ENCODE measurements at places on chromosomes 16 and 17. TPM values are rescaled to one million over a fixed set of nuclear protein-coding genes. Genes with fewer than 3 reads are reported as not detected.

GRCh38 chr16:7101054-7101453, 231.6 kb upstream of the RBFOX1 start:
- H3K4me1 ChIP-seq, result no peaks in the 10 kb centered on the region
- H3K4me3 ChIP-seq, result no peak overlapping the region
- no peak for DNase-seq
- no peak overlapping the region for H3K27ac ChIP-seq
- no peaks in the 10 kb centered on the region for H3K36me3 ChIP-seq
- no peaks in the 10 kb centered on the region for H3K27me3 ChIP-seq

GRCh38 chr16:27232061-27232900, 29.0 kb downstream of the KDM8 start:
- H3K36me3 ChIP-seq, result peaks cover 48% of the 10 kb centered on the region
- peak; percentile 78 for DNase-seq
- H3K4me3 ChIP-seq, result peak overlapping the region; percentile 77

TTYH2 gene
- total RNA-seq, result 8.1 TPM

DNA sequence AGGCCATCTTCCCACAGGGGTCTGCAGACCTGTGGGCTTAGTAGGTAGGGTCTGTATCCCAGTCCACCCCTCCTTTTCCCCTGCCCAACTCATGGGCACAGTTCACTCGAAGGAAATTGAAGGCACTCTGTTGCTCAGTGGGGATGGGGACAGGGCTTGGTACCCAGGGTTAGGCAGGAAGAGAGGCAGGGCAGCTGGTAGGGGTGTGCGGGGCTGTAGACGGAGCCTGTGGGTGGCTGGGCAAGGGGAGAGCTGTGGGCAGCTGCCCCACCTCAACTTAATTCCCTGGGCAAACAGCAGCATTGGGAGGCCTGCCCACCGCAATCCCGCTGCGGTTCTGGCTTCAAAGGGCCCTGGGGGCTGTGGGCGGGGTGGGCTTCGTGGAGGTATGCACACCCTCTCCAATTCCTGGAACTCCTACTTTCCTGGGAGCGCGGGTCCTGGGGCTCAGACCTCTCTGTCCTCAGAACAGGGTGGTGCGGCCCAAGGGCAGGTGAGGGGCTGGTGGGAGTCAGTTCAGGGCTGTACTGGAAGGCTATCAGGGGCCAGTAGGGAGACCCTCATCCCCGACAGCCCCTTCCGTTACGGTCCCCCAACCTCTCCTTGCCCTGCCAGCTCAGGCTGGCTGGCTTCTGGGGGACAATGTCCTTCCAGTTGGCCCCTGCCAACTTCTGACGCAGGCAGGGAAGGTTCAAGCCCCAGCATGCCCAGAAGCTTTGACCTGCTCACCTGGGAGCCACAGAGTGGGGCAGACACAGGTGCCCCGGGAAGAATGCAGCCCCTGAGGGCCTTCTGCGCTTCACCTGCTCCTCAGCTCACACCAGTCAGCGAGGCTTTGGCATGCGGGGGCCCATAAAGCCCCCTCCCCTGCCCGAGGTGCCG, 9.1 kb downstream of the FOXJ1 start:
- H3K4me3 ChIP-seq, result no peak overlapping the region
- no peak for DNase-seq
- peaks cover 14% of the 10 kb centered on the region for H3K4me1 ChIP-seq
- H3K27me3 ChIP-seq, result no peaks in the 10 kb centered on the region
- H3K27ac ChIP-seq, result no peak overlapping the region

DNA sequence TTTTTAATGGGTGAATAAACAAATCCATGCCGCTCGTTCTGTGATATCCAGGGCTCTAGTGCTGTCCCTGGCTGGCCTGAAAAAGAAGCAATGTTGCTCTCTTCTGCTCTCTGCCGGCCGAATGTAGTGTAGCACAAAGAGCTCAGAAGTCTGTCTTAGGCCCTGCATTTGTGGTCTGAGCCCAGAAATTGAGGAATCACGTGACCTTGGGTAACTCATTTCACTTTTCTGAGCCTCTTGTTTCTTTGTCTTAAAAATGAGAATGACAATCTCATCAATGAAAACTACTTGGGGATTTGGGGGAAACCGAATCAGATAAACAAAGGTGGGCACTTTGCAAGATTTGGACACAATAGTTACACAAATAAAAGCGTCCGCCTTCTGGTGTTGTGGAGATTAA, 381.6 kb upstream of the ASIC2 start:
- H3K36me3 ChIP-seq, result no peaks in the 10 kb centered on the region
- peaks cover 7% of the 10 kb centered on the region for H3K27me3 ChIP-seq
- H3K4me3 ChIP-seq, result no peak overlapping the region

DNA sequence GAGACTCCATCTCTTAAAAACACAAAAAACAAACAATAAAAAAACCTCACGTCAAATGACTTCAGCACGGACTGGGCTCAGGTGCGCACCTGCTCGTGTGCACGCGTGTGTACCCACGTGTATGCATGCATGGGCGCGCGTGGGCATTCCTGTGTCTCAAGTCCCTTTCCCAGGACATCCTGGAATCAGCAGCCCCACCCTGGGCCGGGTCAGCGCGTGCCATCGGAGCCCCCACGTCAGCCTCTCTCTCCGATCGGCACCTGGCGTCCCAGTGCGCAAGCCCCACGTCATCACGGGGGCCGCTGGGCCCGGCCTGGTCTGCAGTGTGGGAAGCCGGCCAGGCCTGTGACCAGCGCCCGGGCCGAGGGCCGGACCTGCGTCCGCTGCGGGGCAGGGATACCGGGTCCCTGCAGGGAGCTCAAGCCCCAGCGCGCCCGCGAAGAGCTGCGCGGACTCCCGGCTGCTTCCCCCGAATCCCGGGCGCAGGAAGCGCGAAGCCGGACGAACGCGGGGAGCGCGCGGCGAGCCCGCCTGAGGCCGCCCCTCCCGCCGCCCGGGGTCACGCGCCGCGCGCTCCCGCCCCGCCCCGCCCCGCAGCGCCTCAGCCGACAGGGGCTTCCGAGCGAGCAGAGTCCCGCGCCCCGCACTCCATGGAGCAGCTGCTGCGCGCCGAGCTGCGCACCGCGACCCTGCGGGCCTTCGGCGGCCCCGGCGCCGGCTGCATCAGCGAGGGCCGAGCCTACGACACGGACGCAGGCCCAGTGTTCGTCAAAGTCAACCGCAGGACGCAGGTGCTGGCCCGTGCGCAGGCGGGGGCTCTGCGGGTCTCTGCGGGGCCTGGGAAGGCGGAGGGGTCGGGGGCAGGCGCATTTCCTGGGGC, at the start of gene FN3K:
Gene FN3K, plus strand, starts transcription at position 629 of the 880 bp plus-strand sequence. Its CDS starts 22 bp downstream, at position 651.
- peaks cover 32% of the 10 kb centered on the region for H3K36me3 ChIP-seq
- no peak within 1 kb of the TSS for H3K27ac ChIP-seq
- peak within 1 kb of the TSS; percentile 61 for H3K4me3 ChIP-seq

GRCh38 chr17:40915199-40915661, 22.2 kb downstream of the KRT23 start:
- H3K36me3 ChIP-seq, result no peaks in the 10 kb centered on the region
- DNase-seq, result no peak
- H3K27ac ChIP-seq, result no peak overlapping the region

GRCh38 chr16:87682852-87683399, 80.6 kb downstream of the JPH3 start:
- H3K4me3 ChIP-seq, result no peak overlapping the region
- peaks cover 9% of the 10 kb centered on the region for H3K4me1 ChIP-seq
- no peak for DNase-seq
- H3K27me3 ChIP-seq, result no peaks in the 10 kb centered on the region
- H3K36me3 ChIP-seq, result no peaks in the 10 kb centered on the region
